ENCODE measurements at places on chromosomes 6 and 20. TPM values are rescaled to one million over a fixed set of nuclear protein-coding genes. Genes with fewer than 3 reads are reported as not detected.

- DNase-seq = no peak
Observed at GRCh38 chr20:21826976-21827375, 121.5 kb downstream of the PAX1 start.

- no peak for DNase-seq
Observed at GRCh38 chr6:43738877-43739641, 31.0 kb upstream of the VEGFA start.

GRCh38 chr6:20058121-20058905 lies 154.0 kb downstream of the MBOAT1 start:
- DNase-seq = no peak

DNA sequence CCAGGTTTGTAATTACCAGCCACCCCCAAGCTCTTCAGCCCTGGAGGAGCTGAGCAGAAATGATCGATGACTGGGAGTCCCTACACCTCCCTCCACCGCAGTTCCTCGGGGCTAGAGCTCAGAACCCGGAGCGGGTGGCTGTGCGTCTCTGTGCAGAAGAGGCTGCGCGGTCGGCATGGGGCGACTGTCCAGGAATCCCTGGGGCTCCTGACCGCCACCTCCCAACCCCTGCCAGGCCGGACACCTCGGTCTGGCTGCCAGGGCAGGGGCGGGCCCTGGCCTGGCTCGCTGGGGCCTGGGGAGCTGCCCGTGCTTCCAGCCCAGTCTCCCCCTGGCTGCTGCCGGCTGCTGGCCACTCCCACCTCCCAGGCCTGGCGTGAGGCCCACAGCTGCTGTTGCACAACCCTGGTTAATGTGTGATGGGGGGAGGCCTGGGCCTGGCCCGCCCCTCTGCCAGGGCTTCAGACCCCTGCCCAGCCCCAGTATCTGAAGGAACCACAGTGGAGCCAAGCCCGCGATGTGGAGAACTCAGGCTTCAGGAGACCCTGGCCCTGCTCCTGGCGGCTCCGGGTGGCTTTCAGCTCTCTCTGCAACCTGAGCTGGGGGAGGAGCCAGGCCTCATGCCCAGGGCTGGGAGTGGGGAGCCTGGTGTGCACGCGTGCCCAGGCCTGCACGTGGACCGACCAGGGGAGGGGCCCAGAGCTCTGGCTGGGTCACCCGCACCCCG lies 1.2 kb downstream of the SLC2A4RG start:
- peak; percentile 92 for DNase-seq

GRCh38 chr6:21383450-21384085 lies 210.0 kb upstream of the SOX4 start:
- DNase-seq = no peak

DNA sequence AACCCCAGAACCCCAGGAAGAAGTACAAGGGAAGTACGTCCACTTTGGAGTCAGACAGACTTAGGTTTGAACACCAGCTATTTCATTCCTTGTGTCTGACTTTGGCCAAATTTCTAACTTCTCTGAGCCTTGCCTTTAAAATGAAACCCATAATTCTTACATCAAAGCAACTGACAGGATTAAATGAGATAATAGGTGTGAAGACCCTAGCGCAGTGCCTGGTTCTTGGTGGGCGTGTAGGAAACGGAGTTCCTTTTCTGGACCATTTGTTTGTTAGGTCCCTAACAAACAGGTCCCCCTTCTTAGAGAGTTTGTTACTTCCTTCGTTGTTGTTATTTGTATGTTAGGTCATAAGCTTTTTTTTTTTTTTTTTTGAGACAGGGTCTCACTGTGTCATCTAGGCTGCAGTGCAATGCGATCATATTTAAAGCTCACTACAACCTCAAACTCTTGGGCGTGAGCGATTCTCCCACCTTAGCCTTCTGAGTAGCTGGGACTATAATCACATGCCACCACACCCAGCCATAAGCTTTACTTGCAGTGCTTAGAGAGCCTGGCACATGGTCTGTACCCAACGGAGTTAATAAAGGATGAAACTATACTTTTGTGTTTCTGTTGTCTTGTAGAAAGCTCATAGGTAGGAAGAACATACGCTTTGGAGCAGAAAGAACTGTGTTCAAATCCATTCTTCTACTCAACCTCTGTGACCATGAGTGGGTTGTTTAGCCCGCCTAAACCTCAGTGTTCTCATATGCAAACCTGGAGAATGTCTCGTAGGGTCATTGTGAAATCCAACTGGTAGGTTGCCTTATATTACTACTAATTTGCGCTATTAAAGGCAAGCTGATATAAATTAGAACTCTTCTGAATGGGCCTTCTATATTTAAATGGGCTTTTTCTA lies 21.8 kb upstream of the MROH8 start:
- DNase-seq = no peak

Gene PDE10A
- total RNA-seq = 0.85 TPM

DNA sequence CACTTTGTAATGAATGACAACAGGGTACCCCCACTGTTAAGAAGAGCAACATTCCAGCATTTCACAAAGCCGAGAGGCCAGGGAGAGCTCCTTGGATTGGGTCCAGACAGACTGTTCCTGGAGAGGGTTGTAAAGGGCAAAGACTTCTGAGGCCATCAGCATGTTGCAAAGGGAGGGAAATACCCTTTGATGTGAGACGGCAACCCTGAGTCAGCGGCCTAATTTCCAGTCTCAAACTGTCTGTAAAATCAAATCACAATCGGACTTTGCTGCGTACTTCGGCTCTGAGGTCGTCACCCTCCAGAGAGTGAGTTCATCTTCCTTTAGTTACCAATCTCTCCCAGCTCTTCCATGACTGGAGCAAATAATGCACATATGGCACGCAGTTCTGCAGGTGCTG lies 101.0 kb upstream of the DTNBP1 start:
- peak; percentile 69 for DNase-seq

DNA sequence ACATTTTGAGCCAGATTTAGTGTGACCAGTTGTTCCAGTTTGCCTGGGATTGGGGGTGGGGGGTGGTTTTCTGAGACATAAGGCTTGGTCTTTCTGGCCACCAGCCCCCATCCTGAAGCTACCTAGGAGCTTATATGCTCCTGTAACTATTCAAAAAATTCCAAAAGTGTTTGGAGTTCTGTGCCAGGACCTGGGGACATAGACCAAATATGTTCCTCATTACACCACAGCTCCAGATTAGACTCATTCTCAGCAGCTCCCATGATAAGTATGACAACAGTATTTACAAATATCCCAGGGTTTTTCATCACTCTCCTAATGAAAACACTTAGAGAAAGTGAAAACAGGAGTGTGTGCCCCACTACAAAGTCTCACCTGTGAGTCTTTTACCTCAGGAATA lies 37.8 kb upstream of the RNF144B start:
- no peak for DNase-seq

DNA sequence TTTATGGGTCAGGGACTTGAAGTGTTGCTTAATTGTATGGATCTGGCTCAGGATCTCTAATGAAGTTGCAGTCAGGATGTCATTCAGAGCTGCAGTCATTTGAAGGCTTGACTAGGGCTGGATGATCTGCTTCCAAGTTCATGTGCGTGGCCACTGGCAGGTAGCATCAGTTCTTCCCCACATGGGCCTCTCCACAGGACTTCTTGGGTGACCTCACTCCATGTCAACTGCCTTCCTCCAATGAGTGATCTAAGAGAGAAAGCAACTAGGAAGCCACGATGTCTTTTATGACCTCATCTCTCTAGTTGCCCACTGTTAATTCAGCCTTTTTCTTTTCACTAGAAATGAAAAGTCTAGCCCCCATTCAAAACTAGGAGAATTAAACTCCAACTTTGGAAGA lies 104.1 kb downstream of the COL9A1 start:
- no peak for DNase-seq

DNA sequence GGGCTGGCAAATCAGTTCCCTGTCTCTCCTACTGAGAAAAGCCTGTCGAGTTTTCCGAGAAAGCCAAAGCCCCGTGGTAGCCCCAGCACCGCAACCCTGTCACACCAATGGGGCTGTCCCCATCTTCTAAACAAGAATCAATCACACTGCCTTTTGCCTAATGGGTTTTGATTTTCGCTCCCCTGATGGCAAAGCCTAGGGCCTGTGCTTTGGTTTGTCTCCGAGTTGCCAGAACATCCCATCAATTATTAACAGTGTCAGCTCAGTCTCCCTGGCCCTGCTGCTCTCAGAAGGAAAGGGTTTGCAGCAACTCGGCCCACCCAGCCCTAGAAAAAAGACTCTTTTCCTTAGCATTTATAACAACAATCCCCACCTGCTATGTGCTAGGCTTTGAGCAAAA lies 4.2 kb downstream of the KCNB1 start:
- DNase-seq = no peak

DNA sequence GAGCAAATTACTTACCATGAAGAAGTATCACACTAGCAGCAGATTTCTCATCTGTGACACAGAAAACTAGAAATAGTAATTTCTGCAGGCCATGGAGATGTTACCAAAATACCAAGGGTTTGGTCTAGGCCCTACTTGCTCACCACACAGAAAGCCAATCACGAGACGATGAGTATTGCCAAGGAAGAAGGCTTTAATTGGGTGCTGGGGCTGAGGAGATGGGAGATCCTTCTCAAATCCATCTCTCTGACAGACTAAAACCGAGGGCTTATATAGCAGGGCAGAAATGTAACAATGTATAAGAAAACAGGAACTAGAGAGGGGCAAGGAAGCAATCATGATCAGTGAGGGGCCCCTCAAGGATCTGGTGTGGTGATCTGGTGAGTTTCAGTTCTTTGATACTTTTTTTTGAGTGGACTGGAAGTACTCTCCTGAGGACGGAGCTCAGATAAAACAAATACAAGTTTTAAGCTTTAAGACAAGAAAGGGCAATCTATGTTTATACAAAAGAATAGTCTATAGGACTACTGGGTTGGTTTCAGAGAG lies 40.9 kb downstream of the RNF182 start:
- DNase-seq = no peak

Gene ELOVL4
- total RNA-seq = 0.47 TPM

DNA sequence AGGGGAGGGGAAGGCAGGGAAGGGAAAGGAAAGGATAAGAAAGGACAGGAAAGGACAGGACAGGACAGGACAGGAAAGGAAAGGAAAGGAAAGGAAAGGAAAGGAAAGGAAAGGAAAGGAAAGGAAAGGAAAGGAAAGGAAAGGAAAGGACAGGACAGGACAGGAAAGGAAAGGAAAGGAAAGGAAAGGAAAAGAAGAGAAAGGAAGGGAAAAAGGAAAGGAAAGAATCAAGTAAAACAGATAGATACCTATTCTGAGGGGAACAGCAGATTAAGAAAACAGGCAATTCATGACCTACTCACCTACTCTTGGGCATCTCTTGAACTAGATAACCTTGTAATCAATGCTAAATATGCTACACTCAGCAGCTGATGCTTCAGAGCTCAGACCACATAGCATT lies 265.4 kb downstream of the SYNE1 start:
- DNase-seq = no peak

- DNase-seq = no peak
Observed at GRCh38 chr6:9484091-9484490, 930.8 kb downstream of the TFAP2A start.

Gene MATN4
- not detected for total RNA-seq

Gene SNAI1
- total RNA-seq = 0.46 TPM

GRCh38 chr6:21519642-21520041 lies 73.9 kb upstream of the SOX4 start:
- no peak for DNase-seq

Gene BCAS1
- total RNA-seq = 149 TPM

DNA sequence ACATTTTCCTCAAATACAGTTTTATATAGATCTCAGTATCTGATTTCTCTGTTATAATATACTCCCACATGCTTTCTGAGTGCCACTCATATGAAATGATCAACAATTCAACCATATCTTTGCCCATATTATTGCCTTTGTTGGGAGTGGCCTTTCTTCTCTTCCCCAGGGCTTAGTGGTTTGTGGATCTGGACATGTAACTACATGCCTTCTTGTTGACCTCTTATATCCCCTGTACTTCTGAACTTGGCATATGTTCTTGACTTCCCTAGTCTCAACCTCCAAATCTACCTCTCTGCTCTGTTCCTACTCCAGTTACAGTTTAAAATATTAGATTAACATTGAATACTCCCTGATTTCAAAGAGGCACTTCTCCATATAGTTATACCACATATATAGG lies 34.3 kb upstream of the PRIM2 start:
- DNase-seq = no peak

DNA sequence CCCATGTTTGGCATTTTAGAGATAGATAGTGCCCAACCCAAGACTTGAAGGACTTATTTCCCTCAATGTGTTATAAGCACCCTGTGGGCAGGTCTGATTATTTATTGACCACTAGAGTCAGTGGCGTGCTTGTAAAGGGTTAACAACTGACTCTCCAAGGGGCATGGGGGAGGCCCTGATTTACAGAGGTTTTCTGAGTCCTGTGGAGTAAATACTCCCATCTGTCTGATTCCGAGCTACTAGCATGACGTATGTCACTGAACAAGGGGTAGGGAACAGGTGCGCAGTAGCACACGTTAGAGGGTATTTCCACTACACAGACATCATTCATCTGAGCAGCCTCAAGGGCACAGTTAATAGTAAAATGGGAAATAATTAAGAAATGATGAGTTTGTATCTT lies 17.4 kb upstream of the TRAM2 start:
- DNase-seq = no peak

DNA sequence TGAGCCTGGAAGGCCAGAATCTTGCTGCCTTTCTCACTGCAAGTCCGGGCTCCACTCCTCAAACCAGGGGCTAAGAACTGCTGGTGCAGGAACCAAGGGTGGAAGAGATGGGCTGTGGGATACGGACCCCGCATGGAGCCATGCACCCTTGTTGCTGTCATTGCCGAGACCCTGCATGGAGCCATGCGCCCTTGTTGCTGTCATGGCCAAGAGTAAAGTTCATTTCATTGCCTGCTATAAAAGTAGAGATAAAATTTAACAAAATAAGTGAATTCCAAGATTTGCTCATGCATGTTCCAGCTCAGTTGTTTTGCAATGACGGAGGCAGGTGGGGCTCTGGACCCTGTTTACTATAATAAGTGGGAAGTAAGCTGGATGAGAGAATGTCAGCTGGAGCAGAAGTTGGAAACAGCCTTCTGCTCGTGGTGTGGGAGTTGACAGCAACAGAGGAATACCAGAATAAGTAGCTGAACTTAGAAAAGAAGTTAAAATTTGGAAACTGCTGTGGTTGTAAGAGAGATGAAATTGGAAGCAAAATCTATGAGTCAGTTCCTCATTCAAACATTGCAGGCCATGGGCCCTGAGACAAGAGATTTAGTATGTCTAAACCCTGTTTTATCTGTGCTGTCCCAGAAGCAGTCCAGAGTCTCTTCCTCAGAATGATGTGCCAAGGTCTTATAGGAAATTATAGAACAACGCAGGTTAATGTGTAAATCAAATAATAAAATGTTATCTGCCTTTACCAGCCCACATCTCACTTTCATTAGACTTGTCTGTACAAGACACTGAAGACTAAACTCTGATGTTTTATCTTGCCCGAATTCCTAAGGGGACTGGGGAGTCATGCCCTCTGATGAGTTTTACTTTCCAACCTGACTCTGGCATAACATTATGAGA lies 15.8 kb upstream of the THBS2 start:
- DNase-seq = no peak

GRCh38 chr6:42979523-42980177 lies 669 bp upstream of the PEX6 start:
- no peak for DNase-seq

DNA sequence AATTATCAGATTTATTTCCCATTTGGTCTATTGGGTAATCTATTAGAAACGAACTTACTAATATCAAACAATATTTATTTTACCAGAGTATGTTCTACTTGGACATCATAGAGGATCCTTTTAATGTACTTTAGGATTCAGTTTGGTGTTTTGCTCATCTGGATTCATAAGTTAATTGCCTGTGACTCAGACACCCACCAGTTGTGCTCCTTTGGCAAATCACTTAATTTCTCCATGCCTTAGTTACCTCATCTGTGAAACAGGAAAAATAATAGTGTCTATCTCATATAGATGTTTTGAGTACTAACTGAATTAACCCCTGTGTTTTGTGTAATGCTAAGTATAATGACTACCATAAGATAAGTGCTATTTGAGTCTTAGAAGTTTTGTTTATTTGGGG lies 292.1 kb downstream of the LAMA2 start:
- no peak for DNase-seq
